Activated CD4-positive, alpha-beta T cell treated with anti-CD3 and anti-CD28 coated beads, Interleukin-2, amount 50 U/mL, for 4 hours (primary cell): ENCODE measurements at places on chromosomes 4 and X.

GRCh38 chr4:113331811-113332210 lies 282.4 kb downstream of the ANK2 start:
- no peak for DNase-seq

DNA sequence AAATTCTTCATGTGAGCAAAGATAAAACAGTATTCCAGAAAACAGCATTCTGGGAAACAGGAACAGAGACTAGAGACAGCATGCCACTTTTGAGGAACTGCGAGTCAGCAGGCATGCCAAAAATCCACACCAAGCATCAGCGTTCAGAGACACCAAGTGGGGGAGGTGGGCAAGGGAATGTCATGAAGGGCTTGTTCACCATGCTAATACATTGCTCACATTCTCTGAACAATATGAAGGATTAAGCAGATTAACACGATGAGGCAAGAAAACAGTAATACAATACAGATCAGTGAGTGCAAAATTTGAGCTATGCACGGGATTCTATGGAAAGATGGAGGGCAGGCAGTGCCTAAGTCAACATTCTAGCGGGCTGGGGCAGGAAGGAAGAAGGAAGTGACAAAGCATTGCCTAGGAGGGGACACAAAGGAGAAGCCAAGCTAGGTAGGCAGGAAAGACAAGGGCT lies 278.3 kb downstream of the FBXW7 start:
- DNase-seq = no peak

- DNase-seq = no peak
Observed at GRCh38 chrX:133677123-133678063, 262.1 kb upstream of the GPC4 start.

GRCh38 chrX:41823402-41823801 lies 99.4 kb downstream of the GPR82 start:
- DNase-seq = no peak

DNA sequence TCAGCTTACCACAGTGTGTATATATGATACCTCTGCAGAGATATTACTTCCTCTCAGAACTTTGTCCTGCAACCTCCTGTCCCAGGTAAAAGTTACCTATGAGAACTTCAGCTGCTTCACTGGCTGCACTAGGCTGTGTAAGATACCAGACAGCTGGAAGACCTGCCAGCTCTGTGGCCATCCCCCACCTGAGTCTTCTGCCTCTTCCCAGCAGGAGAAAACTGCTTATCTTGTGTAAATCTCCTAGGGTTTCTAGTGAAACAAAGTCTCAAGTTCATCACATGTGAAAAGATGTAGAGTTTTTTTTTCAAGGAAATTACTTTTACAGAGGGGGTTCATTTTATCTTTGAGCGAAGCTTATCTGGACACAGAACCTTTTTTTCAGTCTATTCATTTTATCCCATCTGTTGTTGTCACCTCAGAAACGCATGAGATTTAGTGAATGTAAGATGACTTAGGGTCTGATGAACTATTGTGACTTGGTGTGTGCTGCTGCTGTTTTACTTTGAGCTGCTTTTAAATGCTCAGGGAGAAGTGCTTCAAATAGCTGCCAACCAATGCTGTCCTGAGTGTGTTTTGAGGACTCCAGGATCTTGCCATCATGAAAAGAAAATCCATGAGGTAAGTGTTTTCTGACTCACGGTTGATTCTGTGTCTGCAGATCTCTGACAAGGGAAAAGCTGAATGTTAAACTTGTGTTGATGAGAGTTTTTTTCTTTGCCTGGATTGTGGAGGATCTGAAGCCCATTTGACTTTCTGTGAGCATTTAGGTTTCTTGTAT lies 187.8 kb downstream of the FRAS1 start:
- DNase-seq = no peak

GRCh38 chr4:144409525-144409924 lies 236.4 kb upstream of the HHIP start:
- no peak for DNase-seq
